AG04450 (cell line): ENCODE measurements at places on chromosomes 3 and 15. TPM values are rescaled to one million over a fixed set of nuclear protein-coding genes. Genes with fewer than 3 reads are reported as not detected.

KCNAB1 gene
- 0.07 TPM in 1 of 2 replicates, not detected in the other for polyA plus RNA-seq

MOBP gene
- not detected in 2 replicates for polyA plus RNA-seq

PIGBOS1 gene
- 15.0 and 19.7 TPM in 2 replicates for polyA plus RNA-seq

SUSD5 gene
- polyA plus RNA-seq, result 1.8 TPM in 2 replicates

AGTR1 gene
- polyA plus RNA-seq, result 0.20 and 0.35 TPM in 2 replicates

CCR8 gene
- not detected in 2 replicates for polyA plus RNA-seq

NOX5 gene
- 0.15 TPM in 2 replicates for polyA plus RNA-seq

ITIH1 gene
- not detected in 2 replicates for polyA plus RNA-seq

GOLGA8M gene
- 0.22 TPM in 1 of 2 replicates, not detected in the other for polyA plus RNA-seq

GNAT1 gene
- polyA plus RNA-seq, result not detected in 2 replicates

MYZAP gene
- polyA plus RNA-seq, result not detected in 2 replicates

TCF12 gene
- 410 and 447 TPM in 2 replicates for polyA plus RNA-seq

MCTP2 gene
- 17.8 and 18.1 TPM in 2 replicates for polyA plus RNA-seq

GPR176 gene
- polyA plus RNA-seq, result 83.9 and 116 TPM in 2 replicates

ALS2CL gene
- polyA plus RNA-seq, result 0.89 and 1.0 TPM in 2 replicates

CNTN3 gene
- polyA plus RNA-seq, result 4.4 and 4.9 TPM in 2 replicates

CTXND1 gene
- not detected in 2 replicates for polyA plus RNA-seq
